ENCODE measurements at places on chromosomes 6 and 20.

- peak; percentile 45 for DNase-seq
Measured at GRCh38 chr20:47319517-47320252, 36.8 kb downstream of the ZMYND8 start.

- no peak for DNase-seq
Measured at GRCh38 chr6:170117111-170117972, 173.5 kb downstream of the DLL1 start.

- DNase-seq: peak; percentile 93
Measured at GRCh38 chr6:11143394-11144371, 32.2 kb upstream of the ERVFRD-1 start.

DNA sequence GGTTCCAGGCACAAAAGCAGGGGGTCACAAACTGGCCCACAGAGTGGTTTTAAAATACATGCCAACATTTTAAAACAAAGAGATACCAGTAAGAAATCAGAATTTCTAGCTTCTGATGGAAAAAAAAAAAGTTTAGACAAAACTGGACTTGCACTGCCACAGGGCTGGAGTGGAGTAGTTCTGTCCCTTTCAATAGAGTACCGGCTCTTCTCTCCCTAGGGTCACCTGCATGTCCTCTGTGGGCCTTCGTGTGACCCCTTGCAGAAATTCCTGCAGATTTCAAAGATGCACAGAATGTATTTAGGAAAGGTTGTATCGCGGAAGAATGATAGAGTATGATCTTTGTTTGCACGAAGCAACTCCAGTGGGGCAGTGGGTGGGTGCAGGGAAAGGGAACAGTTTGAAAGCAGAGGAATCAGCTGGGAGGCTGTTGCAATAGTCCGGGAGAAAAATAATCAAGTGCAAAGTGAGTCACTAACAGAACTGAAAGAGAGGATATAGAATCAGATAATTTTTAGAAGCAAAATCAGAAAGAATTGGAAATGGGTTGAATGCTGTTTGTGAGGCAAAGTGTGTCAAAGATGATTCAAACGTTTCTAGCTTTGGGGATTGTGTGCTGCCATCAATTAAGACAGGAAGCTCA lies 97.3 kb upstream of the STXBP5 start:
- peak; percentile 81 for DNase-seq

DNA sequence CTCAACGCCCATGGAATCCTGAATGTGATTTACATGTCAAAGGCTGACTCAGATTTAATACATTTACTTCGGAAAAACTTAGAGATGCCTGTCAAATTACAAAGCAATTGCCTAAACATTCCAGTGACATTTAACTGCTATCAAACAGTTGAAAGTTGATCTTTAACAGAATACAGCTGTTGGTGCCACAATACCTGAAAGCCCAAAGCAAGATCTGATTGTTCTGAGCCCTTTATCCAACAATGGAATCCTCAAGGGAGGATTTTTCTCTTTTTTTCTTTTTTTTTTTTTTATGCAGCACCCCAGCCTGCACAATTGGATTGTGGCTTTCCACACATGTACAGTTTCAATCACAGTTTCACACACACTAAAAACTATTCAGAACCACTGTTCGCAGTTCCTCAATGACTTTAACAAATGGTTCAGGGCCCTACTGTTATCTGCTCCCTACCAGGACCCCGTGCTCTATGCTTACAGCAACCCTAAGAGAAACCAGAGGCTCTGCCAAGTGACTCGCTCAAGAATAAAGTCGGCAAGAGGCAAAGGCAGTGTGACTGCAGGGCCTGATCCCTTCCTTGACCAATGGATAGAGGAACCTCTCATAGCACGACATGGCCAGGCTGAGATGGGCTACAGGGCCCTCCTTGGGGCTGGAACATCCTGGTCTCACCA lies 33.3 kb downstream of the EPB41L2 start:
- DNase-seq: no peak

DNA sequence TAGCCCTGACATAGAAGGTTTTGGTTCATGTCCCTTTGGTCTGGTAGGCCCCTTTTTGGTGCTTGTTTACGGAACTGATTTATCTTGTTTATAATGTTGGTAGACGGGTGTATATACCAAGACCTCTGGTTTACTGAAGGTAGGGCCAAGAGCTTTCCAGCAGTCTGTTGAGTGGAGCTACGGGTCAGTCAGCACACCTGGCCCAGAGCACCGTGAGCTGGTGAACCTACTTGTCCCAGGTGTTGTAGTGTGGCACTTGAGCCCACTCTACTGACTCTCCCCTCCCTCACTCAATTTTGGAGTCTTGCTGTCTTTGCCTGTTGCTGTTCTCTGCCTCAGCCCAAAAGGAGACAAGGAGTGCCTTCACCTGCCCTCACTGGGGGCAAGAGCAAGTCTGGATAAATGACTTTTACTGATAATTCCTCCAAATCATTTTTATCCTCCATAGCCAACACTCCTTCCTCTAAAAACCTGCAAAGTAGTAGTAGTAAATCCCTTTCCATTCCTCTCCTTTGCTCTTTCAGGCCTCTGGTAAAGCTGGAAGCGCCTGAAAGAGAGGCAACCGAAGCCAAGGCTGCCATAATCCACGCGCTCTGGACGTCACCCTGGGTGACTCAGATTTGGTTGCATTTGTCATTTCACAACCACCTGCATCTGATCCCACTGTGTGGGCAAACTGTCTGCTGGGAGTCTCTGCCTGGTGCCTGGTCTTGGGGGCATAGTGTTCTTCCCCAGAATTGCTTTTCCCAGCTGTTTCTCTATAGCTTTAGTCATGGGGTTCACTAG lies 22.2 kb downstream of the RREB1 start:
- peak; percentile 93 for DNase-seq

- DNase-seq: no peak
Measured at GRCh38 chr6:44452725-44453124, 65.2 kb downstream of the CDC5L start.

- no peak for DNase-seq
Measured at GRCh38 chr6:152257581-152257980, 379.6 kb downstream of the SYNE1 start.

- no peak for DNase-seq
Measured at GRCh38 chr6:157994125-157994795, 12.6 kb downstream of the SYNJ2 start.

GRCh38 chr20:19774135-19774933 lies 16.3 kb downstream of the RIN2 start:
- no peak for DNase-seq

GRCh38 chr20:56676679-56677078 lies 47.6 kb downstream of the TFAP2C start:
- no peak for DNase-seq

DNA sequence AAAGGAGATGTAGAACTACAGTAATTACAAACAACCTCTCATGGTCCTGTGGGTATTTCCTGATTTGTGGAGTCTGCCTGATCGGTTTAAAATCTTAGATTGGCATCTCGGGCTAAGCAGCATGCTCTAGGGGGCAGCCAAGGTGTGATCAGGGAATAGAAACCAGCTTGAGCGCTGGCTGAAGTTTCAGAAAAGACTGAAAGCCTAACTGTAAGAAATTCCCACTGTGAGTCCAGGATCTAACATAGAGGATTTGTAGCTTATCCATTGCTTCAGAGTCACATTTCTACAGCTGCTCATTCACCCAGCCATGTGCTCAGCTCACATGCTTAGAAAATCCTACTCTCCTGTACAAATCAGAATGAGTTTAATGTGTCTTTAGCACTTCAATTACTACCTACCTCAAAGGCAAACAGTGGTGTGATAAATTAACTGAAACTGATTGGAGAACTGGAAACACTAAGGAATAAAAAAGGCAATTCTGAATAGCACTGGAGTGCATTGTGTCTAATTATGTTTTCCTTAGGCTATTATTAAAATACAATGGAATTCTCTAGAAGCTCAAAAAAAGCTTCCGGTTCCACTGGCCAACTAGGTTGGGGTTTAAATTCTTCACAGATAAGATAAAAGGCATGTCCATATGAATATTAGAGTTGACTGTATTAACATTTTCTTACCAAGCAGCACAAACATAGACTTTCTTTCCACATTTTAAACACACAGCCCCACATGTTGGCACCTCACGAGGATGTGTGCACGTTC lies 73.8 kb upstream of the MPC1 start:
- DNase-seq: no peak

DNA sequence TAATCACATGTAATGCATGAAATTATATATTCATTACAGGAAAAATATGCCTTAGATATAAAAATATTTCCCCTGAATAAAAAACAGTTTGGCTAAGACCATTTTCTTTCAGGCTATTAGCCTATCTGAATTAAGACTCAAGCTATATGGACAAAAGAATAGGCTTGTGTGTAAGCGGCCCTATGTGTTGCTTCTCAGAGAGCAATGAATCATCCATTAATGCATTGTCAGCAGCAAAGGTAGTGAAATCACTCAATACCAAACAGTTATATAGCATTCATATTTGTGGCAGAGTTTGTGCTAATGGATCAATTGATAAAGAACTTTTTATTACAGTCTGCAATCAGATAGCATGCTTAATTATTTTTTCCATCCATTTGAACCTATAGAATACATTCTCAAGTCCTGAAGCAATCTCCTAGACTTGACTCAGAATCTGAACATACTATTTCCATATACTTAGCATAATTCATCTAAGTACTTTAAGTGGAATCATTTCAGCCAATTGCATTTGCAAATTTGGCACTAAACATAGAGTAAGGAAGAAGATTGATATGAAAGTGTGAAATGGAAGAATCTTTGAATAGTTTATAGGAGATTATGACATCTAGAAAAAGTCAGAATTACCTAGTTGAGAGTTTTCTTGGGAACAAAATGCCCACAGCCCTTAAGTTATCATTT lies 112.2 kb downstream of the ADGRB3 start:
- no peak for DNase-seq

DNA sequence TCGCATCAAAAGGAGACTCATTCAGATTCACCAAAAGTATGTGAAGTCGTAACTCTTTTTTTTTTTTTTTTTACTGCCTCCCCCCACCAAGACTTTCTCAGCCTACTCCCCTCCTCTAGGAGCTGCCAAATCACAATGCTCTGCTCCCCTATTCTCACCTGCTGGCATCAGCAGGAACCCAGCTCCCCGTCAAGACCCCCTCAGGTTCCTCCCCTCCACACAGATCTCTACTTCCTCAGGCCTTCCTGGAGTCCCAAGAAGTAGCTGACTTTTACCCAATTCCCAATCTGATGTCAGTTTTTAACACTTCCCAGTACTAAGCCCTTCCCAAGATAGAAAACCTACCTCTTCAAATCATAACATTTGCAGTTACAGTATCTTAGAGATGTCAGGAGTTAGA lies 39.3 kb downstream of the ARHGAP18 start:
- DNase-seq: no peak

DNA sequence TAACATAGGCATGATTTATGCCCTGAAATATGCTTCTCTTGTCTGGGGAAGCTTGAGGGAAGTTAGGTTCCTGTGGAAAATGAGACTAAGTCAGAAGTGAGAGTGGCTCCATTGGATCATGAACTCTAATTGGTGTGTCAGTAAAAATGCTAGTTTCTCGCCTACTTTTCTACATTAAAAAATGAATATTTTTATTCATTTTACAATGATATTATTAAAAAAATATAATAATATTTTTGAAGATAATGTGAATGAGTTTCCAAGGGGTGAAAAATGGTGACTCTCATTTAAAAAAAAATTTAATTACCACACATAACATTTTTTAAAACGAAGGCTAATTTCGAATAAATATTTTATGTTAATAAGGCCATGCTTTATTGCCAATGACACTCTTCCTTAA lies 84.2 kb downstream of the HIVEP1 start:
- DNase-seq: peak; percentile 28

- no peak for DNase-seq
Measured at GRCh38 chr20:31568773-31569162, 36.3 kb upstream of the ID1 start.

DNA sequence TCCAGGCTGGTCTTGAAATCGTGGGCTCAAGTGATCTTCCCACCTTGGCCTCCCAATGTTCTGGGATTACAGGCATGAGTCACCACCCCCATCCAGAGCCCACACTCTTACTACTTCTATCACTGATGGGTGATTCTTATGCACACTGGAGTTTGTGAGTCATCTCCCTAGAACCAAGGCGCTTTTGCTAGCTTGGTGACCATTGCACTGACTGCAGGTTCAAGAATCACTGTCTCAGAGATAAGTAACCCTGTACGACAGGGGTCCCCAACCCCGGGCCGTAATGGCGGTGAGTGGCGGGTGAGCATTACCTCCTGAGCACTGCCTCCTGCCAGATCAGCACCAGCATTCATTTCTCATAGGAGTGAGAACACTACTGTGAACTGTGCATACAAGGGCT lies 118.8 kb downstream of the MAP3K7 start:
- no peak for DNase-seq

DNA sequence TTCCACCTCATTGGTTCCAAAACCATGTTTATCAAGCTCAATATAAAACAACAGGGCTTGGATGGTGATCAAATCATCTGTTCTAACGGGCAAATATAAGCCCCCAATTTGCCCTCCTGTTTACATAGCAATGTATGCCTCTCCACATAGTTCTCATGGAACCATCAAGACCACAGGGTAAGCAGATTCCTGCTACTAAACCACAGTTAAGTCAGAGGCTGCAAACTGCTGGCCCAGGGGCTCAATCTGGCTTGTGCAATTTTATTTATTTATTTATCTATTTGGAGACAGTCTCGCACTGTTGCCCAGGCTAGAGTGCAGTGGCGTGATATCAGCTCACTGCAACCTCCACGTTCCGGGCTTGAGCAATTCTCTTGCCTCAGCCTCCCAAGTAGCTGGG lies 18.9 kb upstream of the MTHFD1L start:
- DNase-seq: no peak

DNA sequence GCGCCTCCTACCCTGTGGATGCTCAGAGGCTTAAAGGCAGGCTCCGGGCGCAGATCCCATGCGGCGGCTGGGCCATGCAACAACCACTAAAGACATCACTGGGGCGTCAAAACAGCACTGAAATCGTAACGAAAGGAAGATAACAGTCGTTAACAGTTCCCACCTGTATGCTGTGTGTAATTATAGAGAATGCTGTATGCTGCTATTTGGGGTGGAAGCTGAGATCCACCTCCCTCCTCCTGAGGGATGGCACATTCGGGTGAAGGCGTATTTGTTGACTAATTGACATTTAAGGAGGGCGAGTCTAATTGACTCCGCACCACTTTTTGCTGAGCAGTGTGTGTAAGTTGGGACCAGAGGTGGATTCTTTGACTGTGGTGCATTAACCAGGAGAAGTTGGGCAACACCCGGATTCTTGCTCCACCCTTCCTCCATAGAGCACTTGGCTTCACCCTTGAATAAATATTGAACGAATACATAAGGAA lies 687 bp downstream of the SLC35A1 start:
- DNase-seq: no peak

DNA sequence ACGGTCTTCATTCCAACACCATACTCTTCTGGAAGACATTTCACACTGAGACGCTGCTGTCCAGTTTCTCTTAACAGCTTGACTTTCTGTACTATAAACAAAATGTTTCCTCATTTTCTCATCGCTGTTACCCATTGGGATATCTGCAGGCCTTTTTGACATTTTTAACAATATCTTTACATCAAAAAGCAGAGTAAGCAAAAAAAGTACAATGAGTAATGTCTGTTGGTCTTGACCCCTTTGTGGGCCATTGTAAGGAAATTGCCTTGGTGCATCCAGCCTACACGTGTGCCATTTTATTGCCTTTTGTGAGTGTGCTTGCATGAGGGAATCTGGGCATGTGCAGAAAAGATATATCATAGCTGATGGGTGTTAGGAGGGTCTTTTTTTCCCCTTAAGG lies 129.1 kb upstream of the MANEA start:
- no peak for DNase-seq

- DNase-seq: no peak
Measured at GRCh38 chr6:110356778-110357177, 1.4 kb downstream of the METTL24 start.

All from suppressor macrophage (primary cell).